ENCODE measurements at places on chromosomes 4 and X.

GRCh38 chr4:3136454-3136853, 62.0 kb downstream of the HTT start:
- DNase-seq = no peak

DNA sequence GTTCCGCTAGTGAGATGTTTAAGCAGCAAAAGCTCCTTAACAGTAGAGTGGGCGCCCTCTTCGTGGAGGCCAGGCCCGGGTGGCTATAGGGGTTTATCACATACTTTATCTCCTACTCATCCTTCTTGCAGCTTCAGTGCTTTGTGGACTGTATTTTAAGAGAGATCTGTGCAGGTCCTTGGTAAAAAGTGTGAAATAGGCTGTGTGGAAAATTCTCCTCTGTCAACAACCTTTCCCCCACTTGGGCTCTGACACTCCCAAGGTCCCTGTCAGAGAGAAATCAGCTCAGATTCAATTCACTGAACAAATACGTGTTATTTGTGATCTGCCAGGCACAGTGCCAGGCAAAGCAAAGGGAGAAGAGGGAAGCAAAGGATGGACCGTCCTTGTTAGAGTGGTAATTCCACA, 214.3 kb upstream of the PPARGC1A start:
- no peak for DNase-seq

- DNase-seq = no peak
Measured at GRCh38 chr4:41427931-41428600, 109.9 kb upstream of the LIMCH1 start.

DNA sequence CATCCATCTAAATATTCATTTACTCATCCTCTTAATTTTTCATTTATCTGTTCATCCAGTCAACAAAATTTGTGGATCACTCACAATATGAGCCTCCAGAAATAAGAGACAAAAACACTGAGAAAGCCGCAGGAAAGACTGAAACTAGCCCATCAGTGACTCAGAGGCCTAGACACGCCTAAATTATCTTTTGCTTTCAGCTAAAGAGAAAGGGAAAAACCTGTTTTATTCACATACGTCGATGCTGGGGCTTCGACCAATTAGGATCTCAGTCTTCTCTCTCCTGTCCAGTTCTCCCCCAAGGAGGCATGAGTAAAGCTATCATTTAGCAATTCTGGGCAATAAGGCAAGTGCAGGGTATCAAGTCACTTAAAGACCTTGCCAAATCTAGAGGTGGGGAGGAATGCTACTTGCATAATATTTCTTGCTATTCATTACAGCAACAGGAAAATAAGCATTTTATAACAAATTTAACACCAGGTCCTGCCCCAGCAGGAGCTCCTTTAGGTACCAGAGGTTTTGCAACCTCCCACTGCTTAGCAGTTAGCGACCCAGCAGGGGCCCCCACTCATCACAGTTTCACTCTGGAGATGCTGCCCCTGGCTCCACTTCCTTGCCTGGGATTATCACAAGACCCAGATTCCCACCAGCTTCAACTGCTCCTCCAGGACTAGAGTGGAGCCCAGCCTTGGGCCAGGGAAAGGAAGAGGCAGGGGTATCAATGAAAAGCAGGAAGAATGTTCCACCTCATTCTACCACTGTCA, 30.1 kb upstream of the TMEM154 start:
- DNase-seq = no peak

- DNase-seq = no peak
Measured at GRCh38 chr4:87734936-87735335, 64.4 kb upstream of the IBSP start.

DNA sequence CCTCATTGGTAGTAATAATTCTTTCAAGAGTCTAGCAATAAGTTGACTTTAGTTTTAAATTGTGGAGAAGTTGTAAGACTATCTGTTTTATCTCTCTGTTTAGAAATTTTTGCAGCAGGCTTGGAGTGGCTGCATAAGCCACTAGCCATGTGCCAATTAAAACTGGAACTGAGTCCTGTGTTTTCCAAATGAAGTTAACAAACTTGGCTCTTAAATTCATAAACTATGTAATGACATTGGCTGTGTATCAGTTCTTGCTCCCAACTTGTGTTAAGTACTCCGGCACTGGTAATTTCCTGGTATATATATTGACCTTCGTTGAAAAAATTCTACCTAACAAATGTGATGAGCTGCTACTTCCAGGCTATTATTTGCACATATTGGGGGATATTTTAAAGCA, 420.4 kb downstream of the GBA3 start:
- DNase-seq = no peak

- no peak for DNase-seq
Measured at GRCh38 chrX:114798907-114799306, 215.0 kb downstream of the HTR2C start.

DNA sequence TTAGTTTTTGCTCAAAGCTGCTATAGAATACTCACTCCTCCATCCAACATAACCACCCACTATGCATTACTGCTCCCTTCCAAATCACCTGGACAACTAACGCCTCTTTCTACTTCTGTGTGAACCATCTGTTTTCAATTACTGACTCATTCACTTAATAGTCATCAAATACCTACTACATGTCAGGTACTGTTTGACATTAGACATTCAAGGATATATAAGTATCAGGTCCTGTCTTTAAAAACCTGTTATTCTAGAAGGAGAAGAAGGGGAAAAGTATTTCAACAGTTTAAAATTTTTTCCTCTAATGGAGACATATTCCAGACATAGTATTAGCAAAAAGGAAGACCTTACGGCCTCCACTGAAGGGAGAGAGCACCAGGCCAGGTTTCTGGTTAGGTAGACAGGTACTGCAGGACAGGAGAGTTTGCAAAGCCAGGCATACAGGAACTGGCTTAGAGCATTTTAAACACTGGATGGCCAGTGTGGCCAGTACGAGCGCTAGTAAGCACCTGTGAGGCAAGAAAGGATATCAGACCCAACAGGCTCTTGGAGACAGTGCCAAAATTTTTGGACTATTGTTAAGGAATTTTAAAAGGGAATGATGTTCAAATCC, 39.0 kb downstream of the SH3RF1 start:
- DNase-seq = no peak

DNA sequence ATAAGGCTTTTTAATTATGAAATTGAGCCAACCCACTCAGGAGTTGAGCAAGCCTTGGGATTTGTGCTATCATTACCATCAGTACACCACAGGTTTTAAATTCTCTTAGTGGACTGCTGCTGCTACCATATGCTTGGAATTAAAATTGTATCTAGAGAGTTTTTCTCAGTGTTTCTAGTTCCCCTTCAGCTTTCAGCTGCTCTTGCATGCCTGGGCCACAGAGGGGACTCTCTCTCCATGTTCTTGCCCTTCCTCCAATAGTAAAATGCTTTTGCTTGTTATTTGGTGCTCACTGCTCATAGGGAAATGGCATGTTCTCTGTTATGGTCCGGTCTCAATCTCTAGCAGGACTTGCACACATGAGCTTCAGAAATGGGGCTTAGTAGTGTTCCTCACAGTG, 101.9 kb downstream of the IGSF1 start:
- no peak for DNase-seq

DNA sequence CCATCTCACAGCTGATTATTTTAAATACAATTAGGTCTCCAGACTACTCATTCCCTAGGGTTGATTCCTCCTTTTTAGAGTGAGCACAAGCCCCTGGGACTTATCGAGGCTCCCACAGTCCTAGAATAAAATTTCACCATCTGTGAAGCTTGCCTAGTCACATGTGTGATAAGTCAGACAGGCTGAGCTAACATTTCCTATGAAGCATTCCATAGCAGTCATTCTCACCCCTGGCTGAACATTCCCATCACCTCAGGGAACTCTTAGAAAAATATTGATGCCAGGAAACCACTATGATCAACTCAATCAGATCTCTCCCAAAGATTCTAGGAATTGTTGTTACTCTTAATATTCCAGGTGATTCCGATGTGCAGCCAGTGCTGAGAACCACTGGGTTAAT, 37.7 kb downstream of the ARHGEF9 start:
- no peak for DNase-seq

- no peak for DNase-seq
Measured at GRCh38 chr4:87916626-87917025, 58.9 kb upstream of the SPP1 start.

GRCh38 chr4:185722029-185722316, 90.0 kb downstream of the SORBS2 start:
- no peak for DNase-seq

DNA sequence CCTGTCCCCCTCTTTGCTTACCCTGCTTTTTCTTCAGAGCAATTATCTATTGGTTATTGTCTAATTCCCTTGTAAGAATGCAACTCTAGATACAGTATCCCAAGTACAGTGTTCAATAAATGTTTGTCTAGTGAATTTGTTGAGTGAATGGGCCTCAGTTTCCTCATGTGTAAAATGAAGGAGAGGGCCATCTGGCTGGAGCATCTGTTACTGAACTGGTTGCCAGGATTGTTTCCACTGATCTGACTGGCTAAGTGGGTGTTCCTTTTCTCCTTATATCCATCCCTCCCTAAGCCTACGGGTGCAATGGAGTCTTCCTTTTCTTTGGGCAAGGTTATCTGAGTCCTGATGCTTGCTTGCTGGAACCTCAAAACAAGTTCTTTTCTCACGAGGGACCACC, 185.2 kb upstream of the RPS6KA3 start:
- no peak for DNase-seq

- no peak for DNase-seq
Measured at GRCh38 chrX:106875151-106875550, 28.0 kb downstream of the RIPPLY1 start.

DNA sequence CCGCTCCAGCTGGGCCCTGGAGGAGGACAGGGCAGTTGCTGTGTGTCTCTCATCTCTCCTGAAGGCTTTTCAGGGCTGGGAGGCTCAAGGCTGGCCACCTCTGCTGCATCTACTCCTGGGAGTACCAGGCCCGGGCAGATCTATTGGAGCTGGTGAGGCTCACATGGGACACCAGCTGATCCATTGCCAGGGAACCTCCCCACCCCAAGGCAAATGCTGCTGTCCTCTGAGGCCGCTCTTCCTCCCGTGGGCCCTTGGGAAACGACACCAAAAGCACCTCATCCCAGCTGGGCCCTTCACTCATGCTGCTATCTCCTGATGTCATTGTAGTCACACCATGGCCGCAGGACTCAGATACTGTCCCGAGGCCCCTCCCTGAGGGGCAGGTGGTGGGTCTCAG, 3.6 kb downstream of the UBL4A start:
- DNase-seq = no peak

DNA sequence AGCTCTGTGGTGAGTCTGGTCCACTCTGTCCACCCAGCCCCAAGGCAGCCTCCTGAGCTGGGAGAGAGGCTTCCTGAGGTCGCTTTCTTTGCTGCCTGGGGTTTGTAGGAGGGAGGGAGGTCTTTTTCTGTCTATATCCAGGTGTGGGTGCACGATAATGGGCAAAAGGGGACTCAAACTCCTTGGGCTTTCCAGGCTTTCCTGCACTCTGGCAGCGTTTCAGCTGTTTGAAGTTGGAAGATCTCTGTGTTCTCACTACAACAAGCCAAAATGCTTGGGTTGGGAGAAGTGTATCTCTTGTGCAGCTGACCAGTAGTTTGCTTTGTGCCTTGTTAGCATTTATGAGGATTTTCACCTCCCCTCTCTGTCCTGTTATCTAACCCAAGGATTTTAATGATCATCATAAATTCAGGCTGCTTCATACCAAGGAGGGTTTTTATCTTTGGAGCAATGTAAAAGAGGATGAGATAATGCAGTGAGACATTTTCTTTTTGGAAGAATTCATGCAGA, 126.3 kb downstream of the REPS2 start:
- no peak for DNase-seq

- no peak for DNase-seq
Measured at GRCh38 chr4:150680651-150681050, 98.7 kb downstream of the MAB21L2 start.

DNA sequence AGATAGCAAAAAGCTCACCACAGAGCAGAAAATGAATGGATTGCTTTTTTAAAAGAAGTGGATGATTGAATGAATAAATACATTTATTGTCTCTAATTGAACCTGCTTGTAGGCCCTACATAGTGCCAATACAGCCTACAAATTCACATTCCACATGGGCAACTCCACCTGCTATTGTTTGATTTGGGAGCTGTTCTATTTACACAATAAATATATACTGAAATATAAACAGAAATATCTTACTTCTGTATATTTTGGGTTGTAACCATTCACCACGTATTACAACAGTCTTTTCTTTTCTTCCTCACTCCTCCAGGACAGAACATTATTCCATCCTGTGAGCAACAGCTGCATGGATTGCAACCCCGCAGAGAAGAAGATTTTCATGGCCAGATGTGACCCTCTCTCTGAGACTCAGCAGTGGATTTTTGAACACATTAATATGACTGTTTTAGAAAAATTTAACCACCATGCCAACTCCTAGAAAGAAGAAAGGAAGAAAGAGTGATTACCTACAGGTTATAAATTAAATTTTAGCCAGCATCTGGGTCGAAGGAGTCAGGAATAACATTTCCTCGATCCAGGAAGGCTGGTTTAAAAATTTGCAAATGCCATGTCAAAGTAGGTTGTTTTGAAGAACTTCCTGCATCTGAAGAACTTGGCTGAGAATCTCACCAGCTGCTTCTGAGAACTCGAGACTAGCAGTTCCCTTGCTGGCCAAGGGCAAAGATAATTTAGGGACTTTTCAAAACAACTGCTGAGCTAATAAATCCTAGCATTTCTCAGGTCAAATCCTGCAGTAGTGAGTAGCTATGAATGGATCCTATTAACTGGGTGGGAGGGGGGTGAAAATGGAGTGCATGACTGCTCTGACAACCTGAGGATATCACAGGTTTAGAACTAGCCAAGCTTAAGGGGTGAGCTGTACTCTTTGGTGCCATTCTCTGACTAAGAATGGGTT, 128.7 kb upstream of the GALNT7 start:
- no peak for DNase-seq

DNA sequence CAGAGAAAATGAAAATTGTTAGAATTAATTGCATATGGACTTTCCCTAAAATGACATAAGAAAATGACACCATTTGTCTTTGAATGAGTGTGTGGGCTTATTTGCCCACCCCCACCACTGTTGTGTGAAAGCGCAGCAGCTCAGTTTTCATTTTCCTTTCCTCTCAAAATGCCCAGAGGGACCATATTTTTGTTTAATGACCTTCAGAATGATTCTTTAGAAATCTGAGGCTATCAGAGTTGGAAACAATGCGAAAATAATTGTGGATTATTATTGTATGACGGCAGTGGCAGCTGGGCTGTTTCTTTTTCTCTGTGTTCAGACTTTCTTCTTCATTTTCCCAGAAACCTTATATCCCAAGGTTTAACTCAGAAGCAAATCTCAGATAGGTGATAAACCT, 44.6 kb upstream of the TEX13A start:
- no peak for DNase-seq

- no peak for DNase-seq
Measured at GRCh38 chr4:115275615-115276014, 162.2 kb upstream of the NDST4 start.

GRCh38 chrX:120305531-120306141, 5.6 kb downstream of the TMEM255A start:
- DNase-seq = no peak

GRCh38 chr4:142901166-142901662, 55.1 kb upstream of the INPP4B start:
- no peak for DNase-seq

- no peak for DNase-seq
Measured at GRCh38 chrX:17047224-17047623, 100.8 kb downstream of the REPS2 start.

GRCh38 chr4:168586926-168587325, 90.1 kb downstream of the PALLD start:
- DNase-seq = no peak
